ENCODE measurements at places on chromosomes 13 and 19.

DNA sequence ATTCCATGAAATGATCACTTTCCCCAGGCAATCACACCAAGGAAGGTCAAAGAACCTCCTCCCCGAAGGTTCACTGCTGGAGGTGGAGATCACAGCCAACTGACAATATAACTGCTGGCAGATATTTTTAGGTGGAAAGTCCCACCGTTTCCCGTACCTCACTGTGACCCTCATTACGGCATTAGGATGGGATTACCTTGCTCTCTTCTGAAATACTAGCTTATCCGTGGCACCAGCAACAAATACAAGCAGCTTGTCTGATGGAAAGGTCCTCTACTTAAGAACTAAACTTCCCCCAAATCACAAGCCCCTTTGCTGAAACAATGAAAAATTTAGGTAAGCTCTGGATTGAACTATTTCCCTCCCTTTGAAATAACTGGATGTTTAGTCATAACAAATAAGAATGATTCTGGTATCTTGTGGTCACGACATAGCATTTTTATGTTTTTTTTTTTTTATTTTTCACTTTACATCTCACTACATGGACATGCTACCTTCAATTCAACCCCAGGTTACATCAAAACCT is 178.9 kb downstream of the COL4A1 start:
- no peak for DNase-seq

DNA sequence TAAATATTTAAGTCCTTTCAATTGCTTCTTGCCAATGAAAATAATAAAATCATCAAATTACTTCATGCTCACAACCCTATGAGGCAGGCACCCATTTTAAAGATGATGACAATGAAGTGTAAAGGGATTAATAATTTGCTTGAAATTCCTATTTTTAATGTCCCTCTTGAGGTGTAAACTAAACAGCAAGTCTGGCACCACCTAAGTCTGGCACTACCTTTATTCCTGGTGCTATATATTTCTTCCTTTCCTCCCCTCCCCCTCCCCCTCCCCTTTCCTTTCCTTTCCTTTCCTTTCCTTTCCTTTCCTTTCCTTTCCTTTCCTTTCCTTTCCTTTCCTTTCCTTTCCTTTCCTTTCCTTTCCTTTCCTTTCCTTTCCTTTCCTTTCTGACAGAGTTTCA is 42.2 kb downstream of the FLT1 start:
- no peak for DNase-seq

GRCh38 chr19:49953416-49953815 is 7.6 kb downstream of the SIGLEC11 start:
- DNase-seq, result no peak

GRCh38 chr13:110559429-110559943 is 2.0 kb downstream of the RAB20 start:
- peak; percentile 65 for DNase-seq

DNA sequence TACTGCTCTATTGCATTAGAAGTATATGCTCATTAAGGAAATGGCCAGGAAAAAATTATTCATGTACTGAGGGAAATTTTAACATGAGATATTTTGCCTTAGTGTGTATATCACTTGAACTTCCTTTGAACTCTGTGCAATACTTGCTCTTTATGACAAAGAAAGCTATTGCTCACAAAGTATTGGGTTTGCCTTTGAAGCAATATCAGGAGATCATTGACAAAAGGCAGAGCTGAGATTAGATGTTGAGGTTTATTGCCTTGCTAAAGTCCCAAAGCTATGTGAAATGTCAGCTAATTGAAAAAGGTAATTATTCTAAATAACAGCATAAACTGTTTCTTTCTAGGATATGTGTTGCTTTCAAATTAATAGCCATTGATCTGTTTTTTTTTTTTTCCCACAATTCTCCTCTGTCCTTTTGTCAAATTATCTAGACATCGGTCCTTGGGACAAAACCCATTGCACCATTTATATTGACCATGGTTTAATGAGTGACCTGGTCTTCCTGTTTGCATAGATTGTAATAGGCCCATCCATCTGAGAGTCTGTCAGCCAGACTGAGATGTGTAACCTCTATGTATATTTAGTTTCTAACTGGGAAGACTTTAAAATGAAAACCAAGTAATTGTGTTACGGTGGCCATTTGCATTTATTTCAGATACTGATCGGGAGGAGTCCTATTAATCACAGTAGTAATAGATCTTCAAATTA is 752.7 kb upstream of the GPC6 start:
- DNase-seq, result no peak
